ENCODE measurements at places on chromosomes 5 and 9.
A peak's percentile ranks its signal among the peaks of the same experiment; 100 is the strongest.

- no peak for DNase-seq
Observed at GRCh38 chr9:94638335-94639060, 820 bp downstream of the FBP1 start.

DNA sequence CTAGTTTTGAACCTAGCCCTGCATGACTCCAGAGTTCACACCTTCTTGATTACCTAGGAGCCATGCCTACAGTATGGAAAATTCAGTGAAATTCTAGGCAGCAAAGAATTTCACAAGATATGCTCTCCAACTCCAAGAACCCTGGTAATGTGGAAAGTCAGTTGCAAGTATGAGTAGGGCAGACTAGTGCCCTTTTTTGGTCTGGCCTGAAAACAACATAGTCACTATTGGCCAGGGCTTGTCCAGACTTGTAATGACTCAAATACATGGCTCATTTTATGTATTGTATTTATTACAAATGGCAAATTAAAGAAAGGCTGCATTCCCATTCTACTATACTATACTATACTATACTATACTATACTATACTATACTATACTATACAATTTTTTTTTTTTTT, 160.4 kb downstream of the ESM1 start:
- no peak for DNase-seq

DNA sequence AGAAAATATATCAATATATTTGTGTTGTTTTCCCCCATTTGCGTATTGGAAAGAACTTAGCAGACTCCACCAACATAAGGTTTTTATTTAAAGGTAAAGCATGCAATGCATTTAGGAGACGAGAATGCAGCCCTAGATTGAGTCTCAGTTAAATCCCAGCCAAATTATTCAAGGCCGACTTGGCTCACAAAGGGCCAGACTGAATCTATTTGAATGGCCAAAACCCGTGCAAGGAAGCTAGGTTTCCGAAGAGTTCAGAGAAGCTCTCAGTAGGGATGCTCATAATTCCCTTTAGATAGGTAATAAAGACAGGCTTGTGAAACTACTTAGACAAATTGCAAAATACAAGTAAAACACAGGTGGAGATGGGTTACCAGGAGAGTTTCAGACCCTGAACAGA, 520.3 kb downstream of the CDH9 start:
- no peak for DNase-seq

- DNase-seq = no peak
Observed at GRCh38 chr5:157989296-157989695, 130.4 kb upstream of the CLINT1 start.

DNA sequence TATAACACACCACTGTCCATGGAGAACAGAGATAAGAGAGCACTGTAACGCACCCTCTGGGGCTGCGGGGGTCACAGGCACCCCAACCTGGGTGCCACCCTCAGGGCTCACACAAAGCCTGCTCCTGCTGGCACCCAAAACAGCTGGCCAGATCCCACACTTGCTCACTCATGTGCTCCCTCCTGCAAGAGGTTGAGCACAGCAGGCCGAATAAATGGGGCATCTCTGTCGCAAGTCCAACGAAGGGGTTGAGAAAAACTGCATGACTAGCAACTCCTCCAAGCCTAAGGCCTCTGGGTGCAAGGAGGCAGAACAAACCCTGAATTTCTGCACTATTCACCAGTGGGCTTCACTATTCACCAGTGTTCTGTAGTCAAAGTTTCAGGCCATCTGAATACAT, 80.3 kb downstream of the SECISBP2 start:
- no peak for DNase-seq

- DNase-seq = no peak
Observed at GRCh38 chr5:144017631-144018030, 152.8 kb downstream of the YIPF5 start.

DNA sequence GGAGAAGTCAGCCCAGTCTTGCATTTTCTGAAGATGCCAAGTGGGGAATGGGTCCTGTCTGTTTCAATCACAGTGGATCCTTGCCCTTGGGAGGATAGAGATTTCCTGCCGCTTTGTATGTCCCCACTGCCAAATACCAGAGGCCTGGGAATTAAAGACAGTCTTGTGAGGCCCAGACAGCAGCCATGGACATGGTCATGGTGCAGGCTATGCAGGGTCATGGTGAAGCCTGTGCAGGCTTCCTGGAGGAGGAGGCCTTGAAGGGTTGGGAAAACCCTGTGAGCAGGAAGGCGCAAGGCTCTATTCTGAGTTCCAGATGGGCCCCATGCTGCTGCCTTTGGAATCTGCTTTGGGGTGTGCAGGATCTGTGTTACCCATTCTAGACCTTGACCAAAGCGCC, 57.3 kb upstream of the PITX1 start:
- no peak for DNase-seq

DNA sequence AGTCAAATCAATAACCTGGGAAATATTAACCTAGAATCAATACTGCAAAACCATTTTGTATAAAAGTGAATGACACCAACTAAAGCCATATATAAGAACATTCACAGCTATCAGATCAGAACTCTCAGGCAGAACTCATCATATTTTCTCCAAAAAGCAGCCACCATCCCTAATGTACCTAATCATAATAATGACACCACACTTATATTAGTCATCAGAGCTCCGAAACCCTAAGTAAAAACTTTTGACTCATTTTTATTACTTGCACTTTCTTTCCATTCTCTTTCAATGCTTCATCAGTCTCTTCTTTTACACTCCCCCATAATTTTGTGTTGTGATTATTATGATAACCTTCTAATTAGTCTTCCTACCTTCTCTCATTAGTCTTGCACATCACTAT, 45.3 kb downstream of the INSL6 start:
- DNase-seq = no peak

DNA sequence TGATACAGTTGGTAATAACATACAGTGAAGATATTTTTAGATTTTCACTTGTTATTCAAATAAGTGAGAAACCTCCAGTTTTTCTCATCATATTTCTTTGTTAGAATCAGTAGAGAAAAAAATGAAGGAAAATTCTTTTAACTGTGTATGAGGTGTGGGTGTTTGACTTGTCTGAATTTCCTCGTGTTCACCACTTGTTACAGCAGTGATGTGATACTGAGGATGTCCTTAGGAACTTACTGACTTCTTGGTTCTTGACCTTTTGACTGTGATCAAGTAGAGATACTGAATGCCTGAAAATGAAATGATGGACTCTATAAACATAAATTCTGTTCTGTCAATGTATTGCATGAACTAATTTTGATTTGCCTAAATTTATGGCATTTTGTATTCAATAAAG, 10.7 kb downstream of the PBX3 start:
- no peak for DNase-seq

- DNase-seq = no peak
Observed at GRCh38 chr9:111271047-111271446, 59.0 kb downstream of the OR2K2 start.

DNA sequence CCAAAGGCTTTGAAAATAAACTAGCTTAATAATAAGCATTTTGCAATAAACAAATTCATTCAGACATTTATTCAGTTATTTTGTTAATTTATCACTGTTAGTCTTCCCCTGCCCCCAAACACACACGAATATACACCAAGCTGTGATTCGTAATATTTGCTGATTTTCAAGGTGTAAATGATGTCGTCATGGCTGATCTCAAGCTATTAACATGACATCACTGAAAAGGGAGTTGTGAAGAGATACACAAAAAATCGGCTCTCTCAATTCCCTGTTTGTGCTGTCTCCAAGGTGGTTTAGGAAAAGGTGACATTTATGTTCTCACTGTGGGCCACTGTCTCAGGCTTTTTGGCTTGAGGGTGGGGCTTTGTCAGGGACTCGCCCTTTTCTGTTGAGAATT, 413.3 kb downstream of the CDH9 start:
- no peak for DNase-seq

GRCh38 chr9:133785753-133786370, 47.7 kb upstream of the SARDH start:
- DNase-seq = no peak

DNA sequence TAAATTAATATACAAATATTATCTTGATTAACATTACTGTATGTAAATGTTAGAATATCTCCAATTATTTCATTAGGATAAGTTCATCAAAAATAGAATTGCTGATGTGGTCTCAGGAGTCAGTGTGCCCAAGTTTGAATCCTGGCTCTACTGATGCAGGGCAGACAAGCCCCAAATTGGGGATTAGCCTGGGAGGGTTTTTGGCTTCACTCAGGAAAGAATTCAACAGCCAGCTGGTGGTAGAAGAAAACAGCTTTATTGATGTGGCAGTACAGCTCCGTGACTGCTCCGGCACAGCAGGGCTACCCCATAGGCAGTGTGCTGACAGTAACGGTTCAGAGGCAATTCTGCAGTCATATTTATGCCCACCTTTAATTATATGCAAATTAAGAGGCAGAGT, 32.5 kb downstream of the COL27A1 start:
- no peak for DNase-seq

DNA sequence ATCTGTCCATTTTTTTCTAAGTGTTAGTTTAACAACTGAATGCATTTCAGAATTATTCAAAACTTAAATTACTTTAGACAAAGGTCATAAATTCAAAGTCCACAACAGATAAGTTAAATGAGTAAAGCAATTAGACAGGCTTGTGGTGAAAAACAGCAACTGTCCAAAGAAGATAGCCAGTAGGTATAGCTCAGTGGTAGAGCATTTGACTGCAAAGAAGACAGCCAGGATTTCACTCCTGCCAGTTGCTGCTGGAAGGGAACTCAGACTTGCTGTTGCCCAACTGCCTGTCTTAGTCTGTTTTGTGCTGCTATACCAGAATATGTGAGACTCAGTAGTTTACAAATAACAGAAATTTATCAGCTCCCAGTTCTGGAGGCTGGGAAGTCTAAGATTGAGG, 10.0 kb downstream of the FANCC start:
- no peak for DNase-seq

GRCh38 chr9:136024286-136024685, 63.1 kb upstream of the UBAC1 start:
- no peak for DNase-seq

- no peak for DNase-seq
Observed at GRCh38 chr5:14659821-14660607, 4.5 kb upstream of the OTULIN start.

GRCh38 chr5:127785098-127785927, 82.1 kb downstream of the CCDC192 start:
- DNase-seq = peak; percentile 55

DNA sequence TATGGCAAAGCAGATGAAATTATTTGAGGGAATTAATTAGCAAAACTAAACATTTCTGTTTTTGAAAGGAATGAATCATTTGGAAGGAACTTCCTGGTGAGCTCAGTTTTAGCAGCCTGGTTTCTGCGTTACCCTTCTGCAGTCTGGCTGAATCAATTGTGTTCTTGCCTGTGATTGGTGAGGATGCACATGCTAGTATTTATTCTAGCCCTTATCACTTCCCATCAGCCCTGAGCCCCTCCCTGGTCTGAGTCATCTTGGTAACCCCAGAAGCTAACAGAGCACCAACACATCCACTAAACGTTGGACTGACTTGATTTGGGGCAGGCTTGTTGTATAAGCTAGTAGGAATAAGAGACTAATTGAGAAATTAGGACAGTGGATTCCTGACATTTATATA, 6.6 kb downstream of the TJP2 start:
- peak; percentile 47 for DNase-seq

DNA sequence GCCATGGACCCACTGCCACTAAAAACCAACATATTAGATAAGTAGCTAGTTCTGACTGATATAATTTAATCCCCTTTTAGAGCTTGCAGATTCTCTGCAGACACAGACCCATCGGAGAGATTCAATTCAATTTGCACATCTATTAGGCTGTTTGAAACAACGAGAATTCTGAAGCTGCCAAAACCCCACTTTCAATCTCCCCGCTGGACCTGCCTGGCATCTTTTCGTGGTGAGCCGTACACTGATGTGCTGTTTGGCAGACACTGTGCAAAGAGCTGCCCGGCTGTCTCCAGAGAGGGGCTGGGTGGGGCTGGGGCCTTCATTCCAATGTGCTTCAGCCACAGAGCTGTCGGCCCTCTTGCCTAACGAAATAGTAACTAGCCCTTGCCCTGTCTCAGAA, 42.1 kb upstream of the FAM240B start:
- no peak for DNase-seq

DNA sequence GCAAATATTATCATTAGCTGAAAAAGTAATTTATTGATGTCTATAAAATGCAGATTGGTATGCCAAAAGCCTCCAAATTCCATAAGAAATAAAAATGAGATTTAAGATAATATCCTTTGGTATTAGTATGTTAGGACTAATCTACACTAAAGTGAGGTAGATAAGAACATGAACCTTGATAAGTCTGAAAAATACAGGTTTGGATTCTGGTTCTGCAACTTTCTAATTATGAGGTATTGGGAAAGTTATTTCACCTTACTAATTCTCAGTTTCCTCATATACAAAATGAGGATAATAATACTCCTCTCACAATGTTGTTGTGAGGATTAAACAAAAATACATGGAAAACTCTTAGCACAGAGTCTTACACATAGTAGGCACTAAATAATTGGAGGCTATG, 300.1 kb downstream of the NNT start:
- DNase-seq = no peak

- DNase-seq = no peak
Observed at GRCh38 chr5:123460296-123460729, 37.1 kb upstream of the CEP120 start.

DNA sequence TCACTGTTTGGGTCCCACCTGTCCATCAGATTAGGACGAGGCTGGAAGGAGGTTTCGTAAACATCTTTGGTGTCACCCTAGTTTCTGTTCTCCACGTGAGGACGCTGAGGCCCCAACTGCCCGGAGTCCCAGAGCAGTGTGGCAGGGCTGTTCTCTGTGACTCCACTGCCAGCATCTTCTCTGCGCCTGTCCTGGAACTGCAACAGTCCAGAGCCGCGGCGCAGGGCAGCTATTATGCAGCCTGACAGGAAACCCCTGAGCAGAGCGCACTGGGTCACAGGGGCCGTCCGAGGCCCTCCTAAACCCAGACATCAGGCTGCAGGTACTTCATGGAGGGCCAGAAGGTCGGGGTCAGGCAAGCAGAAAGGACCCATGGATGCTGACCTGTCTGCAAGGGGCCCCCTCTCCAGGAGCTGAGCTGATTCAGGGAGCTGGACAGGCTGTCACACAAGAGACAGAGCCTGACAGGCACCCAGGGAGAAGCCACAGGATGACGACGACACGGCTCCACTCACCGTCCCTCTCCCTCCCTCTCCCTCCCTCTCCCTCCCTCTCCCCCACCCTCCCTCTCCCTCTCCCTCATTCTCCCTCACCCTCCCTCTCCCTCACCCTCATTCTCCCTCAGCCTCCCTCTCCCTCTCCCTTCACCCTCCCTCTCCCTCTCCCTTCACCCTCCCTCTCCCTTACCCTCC, 31.7 kb downstream of the DBH start:
- no peak for DNase-seq

DNA sequence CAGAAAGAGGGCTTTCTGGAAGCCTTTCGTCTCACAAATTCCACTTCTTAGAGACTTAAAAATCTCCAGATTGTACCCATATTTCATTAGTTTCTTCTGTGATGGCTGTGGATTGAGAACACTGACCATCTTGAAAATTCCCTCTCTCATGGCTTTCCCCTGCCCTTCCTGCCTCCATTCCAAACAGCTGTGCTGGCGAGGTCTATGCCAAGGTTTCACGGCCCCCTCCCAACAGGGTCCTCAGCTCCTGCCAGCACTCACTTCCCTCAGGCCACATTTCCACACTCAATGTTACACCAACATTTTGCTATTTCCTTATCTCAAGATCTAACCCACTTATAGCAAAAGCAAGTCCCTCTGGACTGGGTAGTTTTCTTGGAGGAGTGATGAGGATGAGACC, 40.3 kb upstream of the EQTN start:
- DNase-seq = no peak

GRCh38 chr5:111720333-111720890, 36.6 kb downstream of the NREP start:
- DNase-seq = no peak

Measured in activated T-helper 1 cell treated with anti-CD3 and anti-CD28 coated beads, Interleukin-12 subunit alpha, Interleukin-12 subunit beta, Interleukin-2, Interleukin-4 antibody, amounts not matched to agents 30 ng/mL and 10 ng/mL and 1 ng/mL, durations not matched to agents 14 hours and 24 hours and 36 hours (primary cell).